ENCODE measurements at places on chromosomes 5 and 9. TPM values are rescaled to one million over a fixed set of nuclear protein-coding genes. Genes with fewer than 3 reads are reported as not detected.

The HNRNPK gene
- 1,013 TPM for polyA plus RNA-seq

The TLX3 gene
- not detected for polyA plus RNA-seq

The IL9 gene
- polyA plus RNA-seq: not detected

The RNF208 gene
- not detected for polyA plus RNA-seq

The XRCC4 gene
- 9.4 TPM for polyA plus RNA-seq

The GCNT4 gene
- polyA plus RNA-seq: not detected

The ASS1 gene
- not detected for polyA plus RNA-seq

The PCDHGB5 gene
- polyA plus RNA-seq: not detected

The CER1 gene
- polyA plus RNA-seq: not detected

The SLC23A1 gene
- polyA plus RNA-seq: 0.49 TPM

The BTNL8 gene
- not detected for polyA plus RNA-seq

The CKMT2 gene
- not detected for polyA plus RNA-seq

The TAF11L5 gene
- not detected for polyA plus RNA-seq

The ABHD17B gene
- 83.9 TPM for polyA plus RNA-seq

The CCNI2 gene
- polyA plus RNA-seq: not detected

The OR13C3 gene
- not detected for polyA plus RNA-seq

The GMCL2 gene
- polyA plus RNA-seq: not detected

The LCN12 gene
- not detected for polyA plus RNA-seq

The GADD45G gene
- polyA plus RNA-seq: 3.1 TPM

The FBP2 gene
- not detected for polyA plus RNA-seq

The CEL gene
- not detected for polyA plus RNA-seq

The BDP1 gene
- polyA plus RNA-seq: 10.5 TPM

The PCDHB16 gene
- polyA plus RNA-seq: not detected

Measured in naive B cell (primary cell).